ENCODE measurements at places on chromosomes 2 and 18. TPM values are rescaled to one million over a fixed set of nuclear protein-coding genes. Genes with fewer than 3 reads are reported as not detected.

Gene SPATA3
- 18.6 TPM for total RNA-seq

Gene ALK
- 3.8 TPM for total RNA-seq

Gene COLEC12
- 4.5 TPM for total RNA-seq

Gene UGT1A4
- total RNA-seq: not detected

Gene MDH1B
- 29.0 TPM for total RNA-seq

Gene LHCGR
- 7.5 TPM for total RNA-seq

Gene TTC32
- total RNA-seq: 24.4 TPM

Gene TMEM178A
- total RNA-seq: 5.7 TPM

Gene GNLY
- 0.43 TPM for total RNA-seq

Gene NDC80
- 8.4 TPM for total RNA-seq

Gene G6PC2
- total RNA-seq: 1.1 TPM

Gene MYL12B
- 255 TPM for total RNA-seq

Gene AQP12A
- total RNA-seq: not detected

Gene CXCR1
- total RNA-seq: 0.16 TPM

Gene DNAJC5G
- 57.9 TPM for total RNA-seq

Gene AFF3
- total RNA-seq: 27.1 TPM

Data from testis (tissue), 5 donors.